ENCODE measurements at places on chromosomes 16 and 17.

DNA sequence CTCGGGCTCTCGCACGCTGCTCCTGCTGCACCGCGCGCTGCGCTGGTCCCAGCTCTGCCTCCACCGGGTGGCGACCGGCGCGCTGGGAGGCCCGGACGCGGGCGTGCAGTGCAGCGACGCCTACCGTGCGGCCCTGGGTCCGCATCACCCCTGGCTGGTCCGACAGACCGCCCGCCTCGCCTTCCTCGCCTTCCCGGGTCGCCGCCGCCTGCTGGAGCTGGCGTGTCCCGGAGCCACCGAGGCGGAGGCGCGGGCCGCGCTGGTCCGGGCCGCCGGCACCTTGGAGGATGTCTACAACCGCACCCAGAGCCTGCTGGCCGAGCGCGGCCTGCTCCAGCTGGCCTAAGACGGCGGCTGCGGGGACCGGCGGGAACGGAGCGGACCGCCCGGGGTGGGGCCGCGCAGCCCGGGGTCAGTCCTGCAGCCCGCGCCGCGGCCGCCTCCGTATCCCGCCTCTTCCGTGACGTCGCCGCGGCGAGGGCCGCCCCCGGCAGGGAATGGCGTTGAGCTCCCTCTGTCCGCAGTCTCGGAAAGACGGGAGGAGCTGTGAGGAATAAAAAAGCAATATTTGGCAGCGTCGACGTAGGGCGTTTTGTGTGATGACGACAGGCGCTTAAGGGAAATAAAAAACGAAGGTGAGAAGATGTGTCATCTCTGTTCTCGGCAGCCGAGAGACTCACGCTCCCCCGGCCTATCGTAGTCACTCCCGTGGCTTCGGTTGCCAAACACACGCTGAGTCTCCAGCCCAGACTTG is 1.4 kb downstream of the GLTPD2 start:
- DNase-seq = peak; percentile 24

DNA sequence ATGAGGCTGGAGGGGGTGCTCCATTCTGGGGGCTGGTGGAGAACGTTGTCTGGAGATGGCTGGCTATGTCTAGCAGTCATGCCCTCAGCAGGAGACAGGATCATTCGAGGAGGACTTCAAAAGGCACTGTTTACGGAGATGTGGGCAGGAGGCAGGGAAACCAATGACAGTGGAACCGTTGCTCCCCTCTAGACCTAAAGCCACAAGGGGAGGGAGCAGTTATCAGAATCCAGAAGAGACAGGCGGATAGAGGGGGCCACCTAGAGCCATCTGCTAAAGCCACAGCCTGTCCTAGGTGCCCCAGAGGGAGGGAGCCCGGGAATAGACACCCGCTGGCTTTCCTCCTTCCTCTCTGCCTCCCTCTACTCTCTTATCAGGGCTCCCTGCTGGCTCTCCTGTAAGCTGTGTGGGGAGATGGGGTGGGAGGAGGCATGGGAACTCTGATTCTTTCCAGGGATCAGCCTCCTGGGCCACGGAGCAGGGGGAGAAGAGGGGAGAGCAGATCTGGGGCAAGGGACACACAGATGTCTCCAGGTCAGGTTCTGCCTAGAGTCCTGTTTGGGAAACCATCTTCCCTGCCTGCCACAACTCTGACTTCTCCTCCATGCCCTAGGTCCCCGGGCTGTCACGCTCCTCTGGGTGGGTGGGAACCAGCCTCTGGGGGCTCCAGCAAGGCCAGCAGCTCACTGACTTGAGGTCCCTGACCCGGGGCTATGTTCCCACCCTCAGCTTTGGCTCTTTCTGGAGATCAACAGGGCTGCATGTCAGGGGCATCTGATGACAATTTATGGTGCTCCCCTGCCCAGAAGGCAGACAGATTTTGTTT is 42.3 kb downstream of the IRX3 start:
- DNase-seq = no peak

DNA sequence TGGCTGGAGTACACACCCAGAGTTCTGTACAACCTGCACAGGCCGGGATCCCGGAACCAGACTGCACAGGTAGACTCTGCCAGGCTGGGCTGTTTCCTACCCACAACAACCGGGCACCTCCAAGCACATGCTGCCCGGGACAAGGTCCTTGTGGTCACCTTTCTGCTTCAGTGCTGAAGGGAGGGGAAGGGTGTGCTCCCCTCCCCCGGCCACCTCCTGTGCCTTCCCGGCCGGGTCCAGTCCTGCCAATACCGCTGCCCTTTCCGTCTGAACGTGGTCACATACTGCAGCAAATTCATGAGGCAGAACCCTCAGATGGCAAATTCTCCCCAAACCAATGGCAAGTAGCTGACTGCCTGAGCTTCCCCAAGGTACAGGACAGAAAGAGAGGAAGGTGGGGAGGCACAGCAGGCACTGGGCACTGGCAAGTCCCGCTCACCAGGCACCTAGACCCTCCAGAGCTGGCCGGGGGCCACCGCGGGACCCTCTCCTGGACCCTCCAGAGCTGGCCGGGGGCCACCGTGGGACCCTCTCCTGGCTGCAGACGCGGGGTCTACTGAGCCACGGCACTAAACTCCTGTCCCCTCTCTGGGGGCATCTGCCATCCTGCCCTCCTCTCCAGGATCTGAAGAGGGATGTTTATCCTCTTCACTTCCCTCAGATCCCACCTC is 22.8 kb downstream of the SLC43A2 start:
- no peak for DNase-seq

GRCh38 chr16:15954814-15955151 is 5.4 kb downstream of the ABCC1 start:
- no peak for DNase-seq

- no peak for DNase-seq
Observed at GRCh38 chr16:89561142-89561883, 831 bp downstream of the RPL13 start.

DNA sequence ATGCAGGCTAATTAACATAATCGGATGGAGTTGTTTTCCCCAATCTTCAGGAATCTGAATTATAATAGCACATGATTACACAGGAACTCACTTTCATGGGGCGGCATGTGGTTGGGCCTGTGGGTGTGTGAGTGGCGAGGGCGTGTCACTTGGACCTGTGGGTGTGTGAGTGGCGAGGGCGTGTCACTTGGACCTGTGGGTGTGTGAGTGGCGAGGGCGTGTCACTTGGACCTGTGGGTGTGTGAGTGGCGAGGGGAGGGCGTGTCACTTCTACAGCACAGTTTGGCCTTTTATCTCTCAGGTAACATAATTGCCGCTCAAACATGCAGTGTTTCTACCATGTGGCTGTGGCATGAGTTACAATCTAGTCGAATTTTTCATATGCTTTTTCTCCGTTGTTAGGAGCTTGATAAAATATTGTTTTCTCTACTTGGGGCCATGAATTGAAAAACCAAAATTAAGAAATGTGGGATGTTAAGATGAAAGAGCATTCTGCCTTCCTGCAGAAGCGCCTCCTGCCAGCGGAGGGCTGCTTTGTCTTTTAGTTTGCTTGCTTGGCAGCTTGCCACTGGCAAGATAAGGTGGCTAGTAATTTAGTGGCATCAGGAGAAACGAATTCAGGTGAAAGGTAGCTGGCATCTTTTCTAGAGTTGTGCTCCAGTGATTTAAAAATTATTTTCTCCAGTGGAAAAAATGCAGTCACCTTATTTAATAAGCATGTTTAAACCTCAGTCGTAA is 36.2 kb downstream of the USP10 start:
- DNase-seq = no peak

- DNase-seq = no peak
Observed at GRCh38 chr16:50573947-50574744, 25.9 kb downstream of the NKD1 start.

DNA sequence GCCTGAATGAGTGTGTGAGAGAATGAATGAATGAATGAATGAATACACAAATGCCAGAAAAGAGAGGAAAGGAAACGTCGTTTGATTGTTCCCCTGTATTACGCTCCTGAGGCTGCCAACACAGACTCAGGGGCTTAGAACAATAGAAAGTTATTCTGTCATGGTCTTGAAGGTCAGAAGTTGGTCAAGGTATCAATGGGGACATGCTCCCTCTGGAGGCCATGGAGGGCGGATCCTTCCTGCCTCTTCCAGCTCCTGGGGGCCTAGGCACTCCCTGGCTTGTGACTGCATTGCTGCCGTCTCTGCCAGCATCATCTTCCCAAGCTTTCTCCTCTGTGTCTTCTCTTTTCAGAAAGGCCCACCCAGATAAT is 1.5 kb upstream of the SLC38A8 start:
- no peak for DNase-seq

DNA sequence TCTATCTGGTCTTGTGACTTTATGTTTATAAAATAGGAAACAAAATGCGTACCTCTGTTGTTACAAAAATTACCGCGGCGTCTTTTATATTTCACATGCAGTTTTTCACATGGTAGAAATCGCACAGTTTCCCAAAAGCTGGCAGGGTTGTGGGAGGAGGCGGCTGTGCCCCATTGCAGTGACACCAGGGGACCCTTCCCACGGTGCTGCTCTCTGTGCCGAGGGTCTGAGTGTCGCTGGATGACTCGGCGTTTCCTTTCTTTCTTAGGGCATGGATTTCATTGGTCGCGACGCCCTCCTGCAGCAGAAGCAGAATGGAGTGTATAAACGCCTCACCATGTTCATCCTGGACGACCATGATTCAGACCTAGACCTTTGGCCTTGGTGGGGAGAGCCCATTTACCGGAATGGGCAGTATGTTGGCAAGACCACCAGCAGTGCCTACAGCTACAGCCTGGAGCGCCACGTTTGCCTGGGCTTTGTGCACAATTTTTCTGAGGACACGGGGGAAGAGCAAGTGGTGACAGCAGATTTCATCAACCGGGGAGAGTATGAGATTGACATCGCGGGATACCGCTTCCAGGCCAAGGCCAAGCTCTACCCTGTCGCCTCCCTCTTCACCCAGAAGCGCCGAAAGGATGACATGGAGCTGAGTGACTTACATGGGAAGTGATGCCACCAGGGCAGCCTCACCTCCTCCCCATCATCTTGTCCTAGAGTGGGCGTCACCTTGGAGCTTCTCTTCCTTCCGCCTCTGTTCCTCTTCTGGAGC is 17.2 kb upstream of the CLEC18C start:
- no peak for DNase-seq

DNA sequence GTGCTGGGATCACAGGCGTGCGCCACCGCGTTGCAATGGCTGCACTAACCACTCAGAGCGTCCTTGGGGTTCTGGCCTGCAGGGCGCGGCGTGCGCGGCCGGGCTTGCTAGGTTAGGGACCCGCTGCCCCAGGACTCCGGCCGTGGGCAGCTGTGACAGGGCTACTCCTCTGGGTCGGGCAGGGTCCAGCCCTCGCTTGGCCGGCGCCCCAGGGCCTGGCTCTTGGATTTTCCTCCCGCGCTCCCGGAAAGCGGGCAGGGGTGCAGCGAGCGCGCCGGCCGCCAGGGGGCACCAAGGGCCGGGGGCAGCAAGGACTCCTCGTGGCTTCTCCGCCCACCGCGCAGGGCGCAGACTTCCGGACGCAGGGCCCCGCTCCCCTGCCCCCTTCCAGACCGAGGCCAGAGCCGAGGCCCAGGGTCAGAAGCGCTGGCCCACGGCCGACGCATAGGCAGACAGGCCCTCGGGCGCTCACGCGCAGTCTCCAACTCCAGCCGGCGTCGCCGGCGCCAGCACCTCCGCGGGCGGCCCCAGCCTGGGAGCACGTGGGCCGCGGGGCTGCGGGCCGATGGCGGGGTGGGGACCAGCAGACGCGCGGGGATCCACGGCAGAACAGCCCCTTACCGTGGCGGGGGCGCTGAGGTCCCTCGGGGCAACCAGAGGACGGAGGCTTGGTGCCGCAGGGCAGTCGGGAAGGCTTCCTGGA is 355 bp downstream of the TLE7 start:
- DNase-seq = no peak

GRCh38 chr16:87201052-87201451 is 116.1 kb downstream of the C16orf95 start:
- DNase-seq = no peak

- DNase-seq = no peak
Observed at GRCh38 chr16:81482329-81483063, 37.9 kb downstream of the CMIP start.

DNA sequence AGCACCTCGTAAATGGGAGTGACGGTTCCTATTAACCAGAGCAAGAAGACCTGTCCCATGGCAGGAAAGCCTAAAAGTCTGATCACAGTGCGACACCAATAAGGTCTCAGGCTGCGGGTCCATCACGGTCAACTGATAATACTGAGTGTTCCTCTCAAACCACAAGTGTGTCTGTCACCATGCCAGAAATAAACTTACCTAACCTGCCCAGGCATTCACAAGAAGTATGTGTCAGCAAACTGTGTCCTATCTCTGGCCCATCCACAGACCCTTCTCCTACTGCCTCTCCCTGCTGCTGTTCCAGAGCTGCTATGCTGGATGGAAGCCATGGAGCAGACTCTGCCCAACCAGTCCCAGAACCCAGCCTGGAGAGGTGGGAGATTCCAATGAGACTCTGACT is 73.5 kb downstream of the ZNF423 start:
- no peak for DNase-seq

Data from esophagus squamous epithelium (tissue), 5 donors.